NCI-H146 (cell line): ENCODE measurements at places on chromosomes 4 and X.
A peak's percentile ranks its signal among the peaks of the same experiment; 100 is the strongest.

GRCh38 chrX:129626026-129626425 lies 28.7 kb downstream of the APLN start:
- no peak for DNase-seq

GRCh38 chr4:128757712-128758111 lies 51.8 kb upstream of the JADE1 start:
- no peak for DNase-seq

GRCh38 chr4:55355555-55355954 lies 9.5 kb downstream of the SRD5A3 start:
- DNase-seq = no peak

DNA sequence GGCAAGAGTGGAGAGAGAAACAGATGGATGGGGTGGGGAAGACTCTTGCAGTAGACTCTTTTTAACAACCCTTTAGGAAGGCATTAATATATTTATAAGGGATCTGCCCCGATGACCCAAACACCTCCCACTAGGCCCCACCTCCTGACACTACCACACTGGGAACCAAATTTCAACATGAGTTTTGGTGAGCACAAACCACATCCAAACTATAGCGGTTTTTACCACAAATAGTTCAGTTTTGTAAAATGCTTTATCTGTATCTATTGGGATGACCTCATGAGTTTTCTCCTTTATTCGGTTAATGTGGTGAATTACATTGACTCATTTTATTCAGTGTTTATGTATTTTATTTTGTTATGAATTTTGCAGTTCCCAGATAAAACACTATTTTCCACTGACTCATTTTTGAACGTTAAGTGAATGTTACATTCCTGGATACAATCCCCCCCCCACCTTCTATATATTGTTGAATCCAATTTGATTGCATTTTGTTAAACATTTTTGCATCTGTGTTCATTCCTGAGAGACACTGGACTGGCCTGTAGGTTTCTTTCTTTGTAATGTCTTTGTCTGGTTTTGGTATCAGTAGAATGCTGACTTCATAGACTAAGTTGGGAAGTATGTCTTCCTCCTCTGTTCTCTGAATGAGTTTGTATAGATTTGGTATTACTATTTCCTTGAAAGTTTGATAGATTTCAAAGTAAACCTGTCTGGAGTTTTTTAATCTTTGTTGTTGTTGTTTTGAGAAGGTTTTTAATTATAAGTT lies 13.9 kb upstream of the CPLX1 start:
- DNase-seq = no peak

GRCh38 chr4:62133101-62133897 lies 933.2 kb downstream of the ADGRL3 start:
- DNase-seq = no peak

DNA sequence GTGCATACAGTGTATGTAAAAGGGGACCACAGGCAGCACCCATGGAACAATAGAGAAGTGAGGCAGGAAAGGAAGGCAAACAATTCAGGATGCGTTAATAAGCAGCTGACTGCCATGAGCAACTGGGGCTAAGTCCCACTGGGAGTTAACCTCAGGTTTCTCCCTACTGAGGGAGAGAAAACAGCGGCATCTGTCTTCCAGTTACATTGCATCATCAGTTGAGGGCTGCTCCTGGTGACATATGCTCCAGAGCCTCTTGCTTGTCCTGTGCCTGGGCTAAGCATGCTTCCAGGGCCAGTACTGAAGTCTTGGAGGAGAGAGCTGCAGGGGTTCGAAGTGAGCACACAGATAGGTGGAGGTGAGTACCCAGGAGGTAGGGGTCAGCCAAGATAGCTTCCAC lies 24.3 kb downstream of the RAI2 start:
- DNase-seq = no peak

GRCh38 chrX:39261446-39262147 lies 460.3 kb downstream of the MID1IP1 start:
- DNase-seq = peak; percentile 53
